ENCODE measurements at places on chromosomes 1 and 21.

DNA sequence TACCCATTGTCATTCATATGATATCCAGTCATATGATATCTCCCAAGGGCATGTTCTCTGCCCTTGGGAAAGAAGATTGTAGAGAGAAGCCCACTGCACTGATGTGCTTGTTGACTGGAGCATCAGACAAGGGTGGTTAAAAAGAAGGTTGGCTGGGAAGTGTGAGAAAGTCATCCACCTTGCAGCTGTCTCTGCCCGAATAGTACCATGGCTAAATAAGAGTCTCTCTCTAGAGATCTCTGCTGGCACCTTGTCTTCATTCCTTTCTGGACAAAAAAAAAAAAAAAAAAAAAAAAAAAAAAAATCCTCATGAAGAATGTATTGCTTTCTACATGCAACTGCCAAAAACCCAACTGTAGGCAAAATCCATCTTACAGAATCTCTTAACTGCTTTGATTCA lies 349.7 kb upstream of the ESRRG start:
- DNase-seq = no peak

DNA sequence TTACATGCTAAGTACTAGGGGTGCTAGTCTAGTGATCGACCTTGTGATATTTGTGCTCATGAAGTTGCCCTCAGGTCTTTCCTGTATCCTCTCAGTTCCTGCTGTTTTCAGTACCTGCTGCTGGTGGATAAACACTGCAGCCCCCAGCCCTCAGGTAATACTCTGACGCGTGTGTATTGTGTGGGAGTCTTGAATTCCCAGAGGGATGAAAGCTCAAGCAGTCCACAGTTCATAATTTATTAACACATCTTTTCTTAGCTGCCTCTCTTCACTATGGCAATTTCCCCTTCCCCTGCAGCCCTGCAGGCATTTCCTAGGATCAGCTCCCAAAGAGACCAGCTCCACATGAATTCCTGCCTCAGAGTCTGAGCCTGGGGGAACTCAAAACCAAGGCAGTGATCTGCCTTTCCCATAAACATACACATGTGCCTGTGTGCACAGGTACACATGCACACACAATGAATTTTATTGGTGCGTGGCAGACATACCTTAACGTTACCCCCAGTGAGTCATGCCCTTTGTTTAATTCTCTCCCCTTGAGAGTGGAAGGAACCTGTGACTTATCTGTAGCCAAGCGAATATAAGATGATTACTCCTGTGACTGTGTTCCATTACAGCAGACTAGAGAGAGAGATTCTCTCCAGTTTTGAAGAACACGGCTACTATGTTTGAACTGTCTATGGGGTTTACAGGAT lies 14.1 kb upstream of the HMGCS2 start:
- DNase-seq = peak; percentile 77

DNA sequence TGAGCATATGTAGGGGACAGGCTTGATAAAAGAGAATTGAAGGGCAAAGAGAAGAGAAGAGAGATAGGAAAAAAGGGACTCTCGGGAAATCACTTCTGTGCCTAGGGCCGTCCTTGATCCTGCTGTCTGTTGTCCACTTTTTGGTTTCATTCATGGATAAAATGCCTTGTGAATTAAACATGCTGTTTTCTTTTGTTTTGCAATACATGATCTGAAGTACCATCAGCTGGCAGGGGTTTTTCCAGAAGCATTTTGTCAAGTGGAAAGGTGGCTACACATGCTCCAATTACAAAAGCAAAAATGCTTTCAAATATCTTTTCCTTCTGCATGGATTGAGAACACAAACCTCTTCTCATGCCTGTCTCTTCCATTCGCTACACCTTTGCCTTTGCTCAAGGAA lies 361.7 kb downstream of the PDE4B start:
- no peak for DNase-seq

DNA sequence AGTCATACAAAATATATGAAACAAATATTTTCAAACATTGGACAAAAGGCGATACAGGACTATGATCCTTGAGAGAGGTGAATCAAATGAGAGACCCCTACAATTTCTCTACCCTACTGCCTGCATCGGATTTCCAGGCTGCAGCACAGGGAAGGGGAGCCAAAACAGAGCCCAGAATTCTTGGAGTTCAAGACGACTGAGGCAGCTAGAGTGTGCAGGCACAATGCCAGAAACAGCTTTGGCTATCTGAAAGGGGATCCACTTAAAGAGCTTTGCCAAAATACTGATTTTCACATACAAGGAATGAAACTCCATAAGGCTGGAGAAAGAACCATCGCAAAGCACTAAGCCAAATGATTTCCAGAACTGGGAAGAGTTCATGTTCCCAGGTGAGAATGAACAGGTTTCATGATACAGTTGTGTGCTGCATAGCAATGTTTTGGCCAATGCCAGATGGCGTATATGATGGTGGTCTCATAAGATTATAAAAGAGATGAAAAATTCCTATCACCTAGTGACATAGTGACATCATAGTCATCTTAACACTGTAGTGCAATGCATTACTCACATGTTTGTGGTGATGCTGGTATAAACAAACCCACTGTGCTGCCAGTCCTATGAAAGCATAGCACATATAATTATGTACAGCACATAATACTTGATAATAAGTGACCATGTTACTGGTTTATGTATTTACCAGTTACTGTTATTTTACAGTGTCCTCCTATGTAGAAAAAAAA lies 77.5 kb downstream of the KCND3 start:
- no peak for DNase-seq

GRCh38 chr1:207999972-208000371 lies 89.0 kb upstream of the CD34 start:
- no peak for DNase-seq

DNA sequence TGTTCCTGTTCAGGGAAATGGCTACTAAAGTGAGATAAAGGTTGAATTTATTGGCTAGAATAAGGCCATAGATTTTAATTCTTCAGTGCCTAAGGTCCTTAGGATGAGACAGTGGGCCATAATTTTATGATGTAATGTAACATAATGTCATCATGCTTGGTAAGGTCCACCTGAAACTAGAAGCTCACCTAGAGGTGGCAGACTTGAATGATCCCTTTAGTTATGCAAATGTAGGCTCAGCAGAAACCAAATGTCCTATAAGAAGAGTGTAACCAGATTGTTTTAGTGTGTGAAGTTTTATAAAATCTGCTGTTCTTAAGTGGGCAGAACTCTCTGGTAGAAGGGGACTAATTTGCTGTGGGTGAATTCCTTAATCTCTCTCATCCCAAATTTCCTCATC lies 13.5 kb upstream of the SETDB1 start:
- no peak for DNase-seq

DNA sequence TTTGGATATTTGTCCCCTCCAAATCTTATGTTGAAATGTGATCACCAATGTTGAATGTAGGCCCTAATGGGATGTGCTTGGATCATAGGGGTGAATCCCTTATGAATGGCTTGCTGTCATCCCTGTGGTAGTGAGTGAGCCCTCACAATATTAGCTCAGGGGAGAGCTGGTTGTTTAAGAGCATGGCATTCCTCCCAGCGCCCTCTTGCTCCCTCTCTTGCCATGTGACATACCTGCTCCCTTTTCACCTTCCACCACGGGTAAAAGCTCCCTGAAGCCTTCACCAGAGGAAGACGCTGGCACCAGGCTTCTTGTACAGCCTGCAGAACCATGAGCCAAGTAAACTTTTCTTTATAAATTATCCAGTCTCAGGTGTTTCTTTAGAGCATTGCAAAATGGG lies 305.6 kb downstream of the KCTD3 start:
- DNase-seq = no peak

DNA sequence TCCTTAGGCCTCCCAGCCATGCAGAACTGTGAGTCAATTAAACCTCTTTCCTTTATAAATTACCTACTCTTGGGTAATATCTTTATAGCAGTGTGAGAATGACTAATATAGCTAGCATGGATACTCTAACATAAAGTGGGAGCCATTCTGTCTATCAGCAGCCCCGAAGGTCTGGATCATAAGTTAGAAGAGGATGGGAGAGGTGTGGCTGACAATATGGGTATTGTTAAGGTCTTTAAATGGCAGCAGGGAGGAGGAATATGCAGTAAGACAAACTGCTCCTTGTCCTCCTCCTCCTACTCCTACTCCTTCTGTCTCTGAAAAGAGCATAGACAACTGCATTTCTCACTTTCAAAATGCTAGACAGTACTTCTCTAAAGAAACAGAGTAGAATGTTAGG lies 214.0 kb upstream of the C1orf87 start:
- DNase-seq = no peak

DNA sequence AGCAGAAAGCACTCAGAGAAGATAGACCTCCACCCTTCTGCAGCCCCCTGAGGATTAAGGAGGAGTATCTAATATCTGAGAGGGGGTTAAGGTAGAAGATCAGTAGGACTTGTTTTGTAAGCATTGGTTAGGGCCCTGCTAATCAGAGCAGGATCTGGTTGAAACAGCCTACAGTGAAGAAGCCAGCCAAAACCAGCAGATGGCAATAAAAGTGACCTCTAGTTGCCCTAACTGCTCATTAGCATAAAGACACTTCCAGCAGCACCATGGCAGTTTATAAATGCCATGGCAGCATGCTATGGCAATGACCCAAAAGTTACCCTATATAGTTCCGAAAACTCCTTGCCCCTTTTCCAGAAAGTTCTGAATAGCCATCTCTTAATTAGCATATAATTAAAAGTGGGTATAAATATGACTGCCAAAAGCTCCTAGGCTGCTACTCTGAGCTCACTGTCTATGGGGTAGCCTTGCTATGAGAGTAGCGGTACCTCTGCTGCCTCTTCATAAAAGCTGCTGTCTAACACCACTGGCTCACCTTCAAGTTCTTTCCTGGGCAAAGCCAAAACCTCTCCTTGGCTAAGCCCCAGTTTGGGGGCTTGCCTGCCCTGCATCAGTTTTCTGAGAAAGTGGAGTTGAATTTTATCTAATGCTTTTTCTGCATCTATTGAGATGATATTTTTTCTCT lies 254.2 kb downstream of the PAPPA2 start:
- no peak for DNase-seq

DNA sequence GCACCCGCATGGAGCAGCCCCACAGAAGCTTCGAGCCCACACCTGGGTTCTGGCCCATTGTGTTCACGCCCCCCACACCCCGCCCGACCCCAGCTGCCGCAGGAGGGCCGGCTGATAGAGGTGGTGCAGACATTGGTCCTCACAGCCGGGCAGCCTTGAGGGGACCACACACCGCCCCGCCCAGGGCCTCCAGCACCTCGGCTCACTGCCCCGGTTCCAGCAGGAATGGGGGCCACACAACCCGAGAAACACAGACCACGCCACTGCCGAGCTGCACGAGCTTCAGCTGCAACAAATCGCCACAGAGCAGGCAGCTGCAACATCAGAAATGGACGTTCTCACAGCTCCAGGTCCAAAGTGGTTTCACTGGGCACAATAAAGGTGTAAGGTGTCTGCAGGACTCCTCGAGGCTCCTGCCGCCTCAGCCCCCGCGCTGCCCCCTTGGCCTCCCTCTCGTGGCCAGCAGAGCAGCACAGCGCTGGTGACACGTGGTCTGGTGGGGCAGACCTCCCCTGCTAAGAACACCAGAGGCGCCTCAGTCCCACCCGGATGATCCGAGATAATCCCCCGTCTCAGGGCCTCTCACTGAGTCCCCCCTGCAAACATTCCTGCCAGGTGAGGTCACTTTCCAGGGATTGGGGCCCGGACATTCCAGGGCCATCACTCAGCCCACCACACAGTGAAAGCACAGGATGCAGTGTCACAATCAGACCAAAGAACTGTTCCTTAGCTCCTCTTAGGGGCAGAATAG lies 62.3 kb upstream of the ADARB1 start:
- peak; percentile 92 for DNase-seq

- no peak for DNase-seq
These were observed 13.5 kb downstream of the TIE1 start for GRCh38 chr1:43314233-43314632.

GRCh38 chr21:25515484-25516405 lies 91.5 kb downstream of the MRPL39 start:
- no peak for DNase-seq

DNA sequence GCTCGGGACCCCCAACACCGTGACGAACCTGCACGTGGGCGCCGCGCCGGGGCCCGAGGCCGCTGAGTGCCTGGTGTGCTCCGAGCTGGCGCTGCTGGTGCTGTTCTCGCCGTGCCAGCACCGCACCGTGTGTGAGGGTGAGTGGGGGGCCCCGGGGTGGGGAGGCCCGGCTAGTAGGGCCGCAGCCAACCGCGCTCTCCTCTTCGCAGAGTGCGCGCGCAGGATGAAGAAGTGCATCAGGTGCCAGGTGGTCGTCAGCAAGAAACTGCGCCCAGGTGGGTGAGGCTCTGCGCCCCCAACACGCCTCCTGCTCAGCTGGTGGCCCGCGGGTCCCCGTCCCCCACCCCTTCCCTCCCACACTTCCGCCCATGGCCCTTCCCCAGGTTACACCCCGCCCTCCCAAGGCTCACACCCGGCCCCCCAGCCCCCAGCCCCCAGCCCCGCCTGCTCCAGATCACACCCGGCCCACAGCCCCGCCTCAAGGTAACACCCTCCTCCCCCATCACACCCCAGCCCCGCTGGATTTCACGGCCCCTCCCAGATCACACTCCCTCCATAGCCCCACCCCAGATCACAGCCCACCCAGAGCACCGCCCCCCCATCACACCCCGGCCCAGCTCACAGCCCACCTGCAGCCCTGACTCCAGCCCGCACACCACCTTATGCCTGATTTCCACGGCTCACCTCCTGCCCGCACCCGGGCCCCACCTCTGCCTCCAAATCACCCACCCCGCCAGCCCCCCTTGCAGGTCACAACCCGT lies 2.4 kb upstream of the MMP23B start:
- DNase-seq = no peak

DNA sequence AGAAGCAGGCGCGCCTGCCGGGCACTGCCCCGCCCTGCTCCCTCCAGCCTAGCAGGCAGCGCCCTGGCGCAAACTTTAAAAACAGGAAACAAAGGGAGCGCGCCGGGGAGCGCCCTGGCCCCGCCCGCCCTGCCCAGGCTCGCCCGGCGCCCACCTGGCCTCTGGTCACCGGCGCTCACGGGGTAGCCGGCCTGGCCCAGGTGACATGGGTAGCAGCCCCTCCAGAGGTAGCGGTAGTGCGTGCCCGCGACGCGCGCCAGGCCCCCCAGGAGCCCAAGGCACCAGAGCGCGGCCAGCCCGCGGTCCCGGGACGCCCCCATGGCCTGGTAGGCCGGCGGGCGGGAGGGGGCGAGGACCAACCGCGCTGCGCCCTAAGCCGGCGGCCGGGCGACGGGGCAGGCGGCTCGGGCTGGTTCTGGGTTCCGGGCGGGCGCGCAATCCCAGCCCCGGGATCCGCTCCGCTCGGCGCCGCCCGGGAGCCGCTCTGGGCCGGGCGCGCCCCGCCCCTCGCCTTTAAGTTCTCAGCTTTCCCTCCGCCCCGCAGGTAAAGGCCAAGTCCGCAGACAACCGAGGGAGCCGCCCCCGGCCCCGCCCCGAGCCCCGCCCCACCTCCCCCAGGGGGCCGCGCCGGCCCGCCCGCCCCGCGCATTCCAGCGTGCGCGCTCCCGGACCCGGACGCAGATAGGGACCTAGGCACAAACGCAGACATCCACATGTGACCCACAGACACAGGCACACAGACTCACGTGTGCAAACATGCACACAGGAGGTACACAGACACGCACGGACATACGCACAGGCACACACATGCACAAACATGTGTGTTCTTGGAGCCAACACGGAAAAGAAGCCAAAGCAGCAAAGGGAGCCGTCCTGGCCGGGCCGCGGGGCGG lies 76.7 kb downstream of the ARHGEF16 start:
- DNase-seq = peak; percentile 83
